Left renal pelvis (tissue), 4 donors: ENCODE measurements at places on chromosomes 7 and 10. TPM values are rescaled to one million over a fixed set of nuclear protein-coding genes. Genes with fewer than 3 reads are reported as not detected.

DNA sequence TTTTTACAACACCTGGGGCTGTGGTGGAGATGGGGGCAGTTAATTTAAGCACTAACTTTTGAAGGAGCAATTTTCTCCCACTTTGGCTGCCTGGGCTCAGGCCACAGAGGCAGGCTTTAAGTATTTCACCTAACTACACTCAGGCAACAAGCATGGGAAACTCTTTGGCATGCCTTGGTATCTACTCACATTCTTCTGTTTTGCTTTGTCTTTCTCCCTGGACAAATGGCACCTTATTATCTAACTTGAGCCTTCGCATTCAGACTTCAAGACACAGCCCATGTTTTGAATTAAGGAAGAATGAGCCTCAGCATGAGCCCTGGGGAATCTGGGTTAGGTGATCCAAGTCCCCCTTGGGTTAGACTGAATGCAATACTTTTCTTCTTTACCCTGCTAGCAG, 31.8 kb upstream of the BMPER start:
- no peak for DNase-seq

GRCh38 chr10:122152544-122152943, 118.6 kb upstream of the BTBD16 start:
- DNase-seq = no peak

- DNase-seq = no peak
Observed at GRCh38 chr10:62021978-62022802, 120.7 kb downstream of the ARID5B start.

GRCh38 chr7:148049068-148049467, 541.5 kb upstream of the C7orf33 start:
- no peak for DNase-seq

The FXYD4 gene
- 1.5 TPM for polyA plus RNA-seq

DNA sequence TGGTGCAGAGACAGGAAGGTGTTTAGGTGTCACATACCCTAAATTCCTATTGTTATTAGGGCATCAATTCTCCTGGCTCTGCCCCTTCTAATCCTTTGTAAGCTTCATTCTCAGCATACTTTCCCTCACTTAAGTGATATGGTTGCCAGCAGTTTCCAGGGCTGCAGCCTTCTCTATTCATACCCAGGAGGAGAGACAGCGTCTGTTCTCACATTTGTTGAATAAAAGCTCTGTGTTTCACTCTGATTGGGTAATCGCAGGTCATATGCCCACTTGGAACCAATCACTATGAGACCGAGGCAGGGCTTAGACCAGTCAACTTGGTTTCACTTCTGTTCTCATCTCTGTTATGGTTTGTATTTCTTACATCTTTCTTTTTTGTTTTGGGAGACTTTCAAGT, 109.6 kb upstream of the MTPN start:
- no peak for DNase-seq

- no peak for DNase-seq
Observed at GRCh38 chr7:148983200-148984146, 44.8 kb downstream of the PDIA4 start.

The IL6 gene
- not detected for polyA plus RNA-seq

DNA sequence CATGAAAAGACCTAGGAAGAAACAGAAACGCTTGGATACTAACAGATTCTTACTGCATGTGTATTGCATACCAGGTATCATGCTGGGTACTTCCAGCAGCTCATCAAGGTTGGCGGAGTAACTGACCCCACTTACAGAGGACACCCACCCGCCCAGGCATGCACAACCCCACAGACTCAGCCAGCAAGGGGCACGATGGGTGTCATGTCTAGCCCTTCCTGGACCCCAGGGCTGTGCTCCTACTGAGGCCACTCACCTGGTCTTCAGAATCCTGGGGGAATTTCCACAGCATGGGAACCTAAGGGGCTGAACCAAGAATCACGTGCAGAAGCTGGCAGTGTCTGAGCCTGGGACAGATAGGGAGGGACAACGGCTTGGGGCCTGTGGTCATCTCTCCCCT, 134.1 kb upstream of the ZNF32 start:
- no peak for DNase-seq

GRCh38 chr10:131788386-131788785, 112.4 kb upstream of the PPP2R2D start:
- DNase-seq = no peak

The ZNHIT1 gene
- 42.3 TPM for polyA plus RNA-seq

The FEZF1 gene
- polyA plus RNA-seq = not detected

DNA sequence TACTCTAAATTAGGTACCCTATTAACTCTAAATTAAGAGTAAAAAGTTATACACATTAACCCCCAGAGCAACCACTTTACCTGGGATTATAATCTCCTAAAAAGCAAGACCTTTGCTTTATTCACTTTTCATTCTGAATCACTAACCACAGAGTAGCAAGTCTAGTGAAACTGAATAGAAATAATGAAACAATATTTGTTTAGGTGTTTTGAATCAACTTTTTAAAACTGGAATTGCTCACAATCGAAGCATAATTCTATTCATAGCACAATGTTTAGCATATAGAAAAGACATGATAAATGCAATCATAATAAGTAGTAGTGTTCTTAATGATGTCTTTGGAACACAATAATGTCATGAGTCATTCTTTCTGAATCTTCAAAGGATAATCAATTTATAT, 37.0 kb upstream of the CASD1 start:
- no peak for DNase-seq

The SEMA3A gene
- polyA plus RNA-seq = 15.2 TPM

GRCh38 chr7:30924624-30925023, 13.0 kb downstream of the AQP1 start:
- no peak for DNase-seq

The HDAC9 gene
- polyA plus RNA-seq = 15.8 TPM

The PLXNA4 gene
- 15.1 TPM for polyA plus RNA-seq

GRCh38 chr10:76786504-76787072, 851.0 kb downstream of the KCNMA1 start:
- DNase-seq = no peak

- no peak for DNase-seq
Observed at GRCh38 chr7:129553899-129554461, 51.6 kb downstream of the SMKR1 start.

DNA sequence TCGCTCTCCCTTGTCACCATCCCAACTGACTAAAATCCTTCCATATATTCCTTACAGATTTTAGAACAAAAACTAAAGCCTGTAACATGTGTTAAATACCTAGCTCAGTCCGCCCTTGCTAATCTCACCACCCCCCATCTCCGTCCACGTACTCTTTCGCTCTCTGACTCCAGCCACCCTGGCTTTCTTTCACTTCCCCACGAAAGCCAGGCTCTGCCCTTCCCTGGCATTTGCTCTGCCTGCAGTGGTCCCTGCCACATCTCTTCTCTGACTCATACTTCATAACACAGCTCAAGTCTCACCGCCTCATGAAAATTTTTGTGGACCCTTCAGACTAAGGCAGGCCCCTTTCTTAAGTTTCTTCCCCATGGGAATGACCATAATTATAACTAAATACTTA, 11.7 kb upstream of the GPAM start:
- DNase-seq = no peak

The EBF3 gene
- 3.2 TPM for polyA plus RNA-seq

DNA sequence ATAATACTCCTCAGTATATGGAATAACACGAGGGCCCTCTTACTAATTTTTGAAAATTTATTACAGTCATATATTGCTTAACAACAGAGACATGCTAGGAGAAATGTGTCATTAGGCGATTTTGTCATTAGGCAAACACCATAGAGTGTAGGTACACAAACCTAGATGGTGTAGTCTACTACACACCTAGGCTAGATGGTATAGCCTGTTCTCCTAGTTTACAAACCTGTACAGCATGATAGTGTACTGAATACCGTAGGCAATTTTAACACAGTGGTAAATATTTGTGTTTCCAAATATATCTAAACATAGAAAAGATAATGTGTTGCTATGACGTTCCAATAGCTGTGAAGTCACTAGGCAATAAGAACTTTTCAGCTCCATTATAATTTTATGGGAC, 12.8 kb downstream of the OR2F1 start:
- DNase-seq = no peak

GRCh38 chr10:128484041-128484440, 357.8 kb upstream of the MKI67 start:
- DNase-seq = no peak

DNA sequence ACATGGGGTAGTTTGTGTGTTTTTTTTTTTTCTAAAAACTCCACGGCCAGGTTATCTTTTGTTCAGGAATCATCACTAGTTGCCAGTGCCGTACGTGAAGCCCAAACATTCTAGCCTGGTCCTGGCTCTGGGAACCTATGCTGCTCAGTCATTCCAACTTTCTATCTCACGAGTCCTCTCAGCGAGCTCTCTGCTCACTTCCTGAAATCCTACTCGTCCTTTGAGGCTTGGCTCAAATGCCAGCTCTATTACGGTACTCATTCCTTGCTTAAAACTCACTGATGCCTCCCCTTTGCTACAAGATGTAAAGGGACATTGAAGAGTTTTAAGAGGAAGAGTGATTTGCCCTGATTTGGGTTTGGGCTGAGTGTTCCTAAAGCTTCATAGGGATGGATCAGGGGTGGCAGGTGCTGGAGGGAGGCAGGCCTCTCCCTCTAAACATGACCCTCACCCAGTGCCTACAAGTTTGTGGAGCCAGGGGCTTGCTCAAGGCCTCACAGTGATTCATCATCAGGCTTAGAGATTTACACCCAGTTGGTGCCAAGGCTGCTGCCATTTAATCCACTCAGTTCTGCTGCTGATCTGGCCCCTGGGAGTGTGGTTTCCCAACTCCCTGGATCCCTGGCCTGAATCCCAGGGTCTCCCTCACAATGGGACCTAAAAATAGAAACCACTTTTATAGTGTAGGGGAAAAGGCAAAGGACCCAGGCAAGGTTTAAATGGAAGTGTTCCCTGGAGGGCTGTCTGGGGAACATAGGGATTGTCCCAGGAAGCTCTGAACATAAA, 46.1 kb upstream of the R3HCC1L start:
- no peak for DNase-seq

DNA sequence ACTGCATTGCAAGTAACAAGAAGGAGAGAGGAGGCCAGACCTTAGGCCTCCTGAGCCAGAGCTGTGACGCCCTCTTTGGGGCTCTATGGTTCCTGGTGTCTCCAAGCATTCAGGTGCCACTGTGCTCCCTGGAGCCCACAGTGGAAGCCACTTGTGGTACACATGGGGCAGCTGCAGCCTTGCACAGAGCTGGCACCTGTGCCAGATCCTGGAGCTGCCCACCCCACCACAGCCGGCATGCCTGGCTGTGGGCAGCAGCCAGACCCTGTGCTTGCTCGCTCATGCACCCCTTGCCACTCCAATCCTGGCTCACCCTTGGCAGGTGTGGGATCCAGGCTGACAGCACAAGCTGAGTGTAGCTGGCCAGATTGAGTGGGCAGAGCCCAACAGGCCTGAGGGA, 173.8 kb upstream of the SMIM30 start:
- DNase-seq = no peak

The TFR2 gene
- 1.1 TPM for polyA plus RNA-seq

- no peak for DNase-seq
Observed at GRCh38 chr10:60234551-60234950, 155.1 kb downstream of the ANK3 start.

- DNase-seq = peak; percentile 19
Observed at GRCh38 chr10:18527687-18528086, 123.7 kb downstream of the NSUN6 start.

The SEMA3D gene
- polyA plus RNA-seq = 34.4 TPM

The NPSR1 gene
- polyA plus RNA-seq = 0.14 TPM

GRCh38 chr7:43856996-43857395, 12.3 kb downstream of the MRPS24 start:
- DNase-seq = no peak

- DNase-seq = no peak
Observed at GRCh38 chr10:103745341-103746247, 109.8 kb downstream of the SH3PXD2A start.

DNA sequence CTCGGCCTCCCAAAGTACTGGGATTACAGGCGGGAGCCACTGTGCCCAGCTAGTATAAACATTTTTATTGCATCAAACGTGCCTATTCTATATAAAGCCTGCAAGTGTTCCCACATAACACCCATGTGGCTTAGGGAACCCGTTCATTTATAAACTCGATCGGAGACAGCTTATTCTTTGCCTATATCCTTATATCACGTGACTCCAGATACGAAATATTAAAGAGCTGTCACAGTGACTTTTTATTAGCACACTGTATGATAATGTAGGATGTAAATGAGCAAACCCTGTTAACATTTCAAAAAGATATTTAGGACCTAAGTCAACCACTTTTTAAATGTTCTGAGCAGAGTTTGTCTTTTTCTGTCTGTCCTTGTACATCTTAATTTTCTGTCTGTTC, 642.9 kb upstream of the ADARB2 start:
- no peak for DNase-seq

DNA sequence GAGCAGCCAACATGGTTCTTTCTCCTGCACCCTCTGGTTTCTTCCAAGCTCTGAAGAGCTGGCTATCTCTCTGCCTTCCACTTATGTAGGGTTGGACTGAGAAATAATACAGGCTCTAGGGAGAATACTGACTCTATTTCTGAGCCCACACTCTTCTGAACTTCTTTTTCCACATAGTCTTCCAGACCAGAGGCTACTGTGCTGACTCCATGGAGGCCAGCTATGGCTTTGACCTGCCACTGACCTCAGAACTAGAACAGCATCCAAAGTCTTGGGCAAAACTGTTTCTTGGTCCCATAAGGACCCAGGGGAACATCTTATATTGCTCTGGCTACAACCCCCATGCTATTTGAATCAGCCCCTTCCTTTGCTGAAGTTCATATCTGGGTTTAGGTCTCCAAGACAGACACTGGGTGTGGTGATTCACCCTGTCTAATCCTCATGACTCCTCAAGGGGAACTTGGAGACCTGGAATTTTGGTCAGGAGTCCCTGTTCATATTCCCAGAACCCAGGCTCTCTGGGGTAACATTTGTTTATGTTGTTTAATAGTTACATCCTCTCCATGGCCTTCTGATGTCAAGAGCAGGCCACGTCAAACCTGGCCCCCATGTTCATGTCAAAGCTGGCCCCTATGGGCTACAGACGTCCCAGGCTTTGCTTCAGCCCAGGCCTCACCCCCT, 12.1 kb upstream of the PLAU start:
- DNase-seq = no peak

- DNase-seq = no peak
Observed at GRCh38 chr10:48400129-48400849, 93.8 kb downstream of the MAPK8 start.

The WEE2 gene
- polyA plus RNA-seq = 0.46 TPM

The GET4 gene
- 21.3 TPM for polyA plus RNA-seq

GRCh38 chr10:1602037-1602484, 135.3 kb downstream of the ADARB2 start:
- DNase-seq = no peak

DNA sequence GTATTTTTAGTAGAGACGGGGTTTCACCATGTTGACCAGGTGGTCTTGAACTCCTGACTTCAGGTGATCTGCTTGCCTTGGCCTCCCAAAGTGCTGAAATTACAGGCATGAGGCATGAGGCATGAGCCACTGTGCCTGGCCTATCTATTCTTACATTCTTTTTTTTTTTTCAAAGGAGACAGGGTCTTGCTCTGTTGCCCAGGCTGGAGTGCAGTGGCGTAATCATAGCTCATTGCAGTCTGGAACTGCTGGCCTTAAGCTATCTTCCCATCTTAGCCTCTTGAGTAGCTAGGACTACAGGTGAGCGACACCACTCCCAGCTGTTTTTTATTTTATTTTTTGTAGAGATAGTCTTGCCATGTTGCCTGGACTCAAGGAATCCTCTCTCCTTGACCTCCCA, 20.5 kb downstream of the RSBN1L start:
- DNase-seq = no peak

The BAMBI gene
- 46.6 TPM for polyA plus RNA-seq

- DNase-seq = no peak
Observed at GRCh38 chr7:97218767-97219166, 101.3 kb downstream of the SDHAF3 start.

- DNase-seq = no peak
Observed at GRCh38 chr7:28423918-28424514, 11.7 kb downstream of the CREB5 start.

The MBL2 gene
- polyA plus RNA-seq = not detected

GRCh38 chr7:159010411-159010810, 134.3 kb downstream of the VIPR2 start:
- no peak for DNase-seq
